GM12864 (cell line): ENCODE measurements at places on chromosomes 3 and 15.

GRCh38 chr3:188157971-188158370 is 4.0 kb downstream of the LPP start:
- no peak for DNase-seq

- DNase-seq: no peak
Observed at GRCh38 chr3:82355228-82355627, 593.8 kb upstream of the GBE1 start.

DNA sequence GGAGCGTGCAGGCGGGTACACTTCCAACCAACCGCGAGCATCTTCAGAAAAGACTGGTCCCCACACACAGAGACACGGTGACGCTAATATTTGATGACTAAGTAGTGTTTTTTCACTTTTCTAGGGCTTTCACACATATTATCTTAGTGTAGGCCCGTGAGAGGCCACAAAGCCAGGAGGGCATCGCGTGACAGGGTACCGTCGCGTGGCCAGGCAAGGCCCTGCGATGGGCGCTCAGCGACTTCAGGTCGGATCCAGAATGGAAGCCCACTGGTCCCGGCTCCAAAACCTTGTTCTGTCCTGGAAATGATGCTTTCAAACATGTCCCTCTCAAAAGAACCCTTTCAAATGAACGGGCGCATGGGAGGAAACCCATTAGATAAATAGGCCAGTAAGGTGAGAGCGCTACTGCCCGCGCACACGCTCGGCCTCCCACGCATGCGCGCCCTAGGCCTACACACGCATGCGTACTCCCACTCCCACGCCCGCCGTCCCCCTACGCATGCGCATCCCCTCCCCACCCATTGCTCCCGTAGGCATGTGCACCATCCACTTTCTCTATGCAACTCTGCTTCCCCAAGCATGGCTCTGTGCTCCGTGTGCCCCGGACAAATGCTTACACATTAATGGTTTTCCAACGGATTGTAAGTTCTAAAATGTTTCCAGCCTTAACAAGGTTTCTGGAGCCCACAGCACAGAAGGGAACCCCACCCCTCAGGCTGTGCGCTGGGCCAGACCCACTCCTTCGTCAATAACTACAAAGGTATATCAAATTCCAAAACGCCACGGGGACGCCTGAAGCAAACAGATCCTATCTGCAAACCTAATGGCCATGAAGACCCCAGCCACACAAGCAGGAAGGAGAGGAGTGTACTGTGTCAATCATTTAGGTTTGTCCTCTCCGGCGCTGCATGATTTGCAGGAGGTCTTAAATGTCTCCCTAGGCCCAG is 72.1 kb downstream of the OCA2 start:
- no peak for DNase-seq

GRCh38 chr3:45345846-45346580 is 42.4 kb upstream of the LARS2 start:
- DNase-seq: no peak

DNA sequence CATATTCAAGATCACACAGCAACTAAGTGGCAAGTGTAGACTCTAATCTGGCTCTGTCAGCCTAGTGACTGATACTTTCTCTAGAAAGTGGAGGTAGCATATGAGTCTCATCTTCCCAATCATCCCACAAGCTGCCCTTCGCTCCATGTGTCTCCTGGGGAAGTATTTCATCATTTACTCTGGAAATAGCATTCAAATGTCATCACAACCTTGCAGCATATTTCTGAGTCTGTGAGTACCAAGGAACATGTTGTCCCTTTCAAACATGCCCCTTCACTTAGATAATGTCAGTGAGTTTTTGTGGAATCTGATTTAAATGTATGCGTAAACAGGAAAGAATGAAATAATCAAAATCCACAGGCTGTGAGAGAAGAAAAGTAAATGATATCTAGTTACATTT is 322.9 kb downstream of the SLC9A9 start:
- DNase-seq: no peak

- DNase-seq: no peak
Observed at GRCh38 chr15:90561344-90562244, 31.9 kb downstream of the CRTC3 start.

GRCh38 chr15:57519806-57520205 is 71.9 kb upstream of the MYZAP start:
- DNase-seq: no peak

DNA sequence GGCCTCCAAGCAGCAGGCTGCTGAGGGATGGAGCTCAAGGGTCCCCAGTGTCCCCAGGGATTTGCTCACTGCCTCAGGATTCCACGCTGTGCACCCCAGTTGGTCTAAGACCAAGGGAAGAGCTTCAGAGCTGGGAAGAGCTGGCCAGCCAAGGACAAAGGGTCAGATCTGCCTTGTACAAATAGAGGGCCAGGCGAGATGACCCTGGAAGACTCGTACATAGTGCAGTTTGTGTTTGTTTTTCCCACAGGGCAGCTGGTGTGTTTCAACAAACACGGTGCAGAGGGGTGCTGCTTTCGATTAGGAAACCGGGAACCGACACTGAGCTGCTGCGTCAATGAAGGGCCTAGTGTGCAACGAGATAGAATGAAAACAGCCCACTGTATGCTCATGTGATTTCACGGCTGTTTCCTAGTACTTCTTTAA is 56.1 kb upstream of the TRPM1 start:
- no peak for DNase-seq
